RKO (cell line): ENCODE measurements at places on chromosomes 7 and 10.

GRCh38 chr7:100570954-100571828 is 2.5 kb downstream of the SAP25 start:
- DNase-seq, result no peak

DNA sequence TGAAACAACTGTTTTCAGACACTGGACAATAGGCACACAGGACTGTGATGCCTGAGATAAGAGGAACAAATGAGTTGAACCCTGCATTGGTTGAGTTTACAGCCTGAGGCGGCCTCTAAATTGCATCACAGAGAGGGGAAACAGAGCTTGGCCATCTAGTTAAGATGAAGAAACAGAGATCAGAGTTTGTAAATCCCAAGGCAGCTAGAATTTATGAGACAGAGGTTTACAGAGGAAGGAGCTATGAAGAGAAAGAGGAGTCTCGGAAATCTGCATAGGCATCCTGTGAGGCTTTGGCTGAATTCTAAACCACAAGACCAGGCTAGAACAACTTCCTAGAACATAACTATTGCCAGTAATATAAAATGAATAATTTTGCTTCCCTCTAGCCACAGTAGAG is 41.0 kb upstream of the OIT3 start:
- DNase-seq, result no peak

GRCh38 chr7:105452085-105452484 is 63.4 kb upstream of the SRPK2 start:
- no peak for DNase-seq

DNA sequence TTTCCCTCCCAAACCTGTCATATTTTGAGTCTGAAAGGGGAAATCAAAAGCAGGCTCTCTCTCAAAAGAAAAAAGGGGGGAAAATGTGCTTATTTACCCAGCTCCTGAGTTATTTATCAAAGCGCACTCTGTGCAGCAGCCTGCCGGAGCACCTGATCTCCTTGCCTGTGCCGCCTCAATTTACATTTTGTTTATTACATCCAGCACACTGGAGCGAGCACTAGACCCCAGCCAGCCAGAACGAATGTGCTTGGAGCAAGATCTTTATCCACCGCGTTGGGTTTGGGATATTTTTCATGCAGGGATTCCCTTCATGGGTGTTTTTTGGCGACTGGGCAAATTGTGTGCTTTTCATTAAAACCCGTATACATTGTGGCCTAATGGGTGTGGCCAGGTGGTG is 161.9 kb upstream of the INSYN2A start:
- no peak for DNase-seq

- no peak for DNase-seq
Observed at GRCh38 chr10:99685597-99685967, 26.3 kb downstream of the ENTPD7 start.

DNA sequence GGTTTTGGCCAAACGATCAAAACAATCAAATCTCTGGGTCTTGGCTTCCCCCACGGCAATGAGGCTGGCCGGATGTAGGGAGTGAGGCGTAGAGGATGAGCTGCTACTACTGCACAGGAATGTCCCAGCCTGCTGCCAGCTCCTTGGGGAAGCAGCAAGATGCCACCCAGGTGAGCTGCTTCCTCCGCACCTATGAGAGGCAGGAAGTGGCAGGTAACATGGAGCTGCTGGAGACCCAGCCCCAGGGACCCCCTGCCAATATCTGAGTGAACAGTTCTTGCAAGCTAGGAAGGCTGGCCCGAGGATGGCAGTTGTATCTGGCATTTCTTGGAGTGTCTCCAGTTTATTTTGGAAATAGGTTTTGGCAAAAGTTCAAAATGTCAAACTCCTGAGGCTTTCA is 413.5 kb downstream of the DNAJB6 start:
- DNase-seq, result no peak

DNA sequence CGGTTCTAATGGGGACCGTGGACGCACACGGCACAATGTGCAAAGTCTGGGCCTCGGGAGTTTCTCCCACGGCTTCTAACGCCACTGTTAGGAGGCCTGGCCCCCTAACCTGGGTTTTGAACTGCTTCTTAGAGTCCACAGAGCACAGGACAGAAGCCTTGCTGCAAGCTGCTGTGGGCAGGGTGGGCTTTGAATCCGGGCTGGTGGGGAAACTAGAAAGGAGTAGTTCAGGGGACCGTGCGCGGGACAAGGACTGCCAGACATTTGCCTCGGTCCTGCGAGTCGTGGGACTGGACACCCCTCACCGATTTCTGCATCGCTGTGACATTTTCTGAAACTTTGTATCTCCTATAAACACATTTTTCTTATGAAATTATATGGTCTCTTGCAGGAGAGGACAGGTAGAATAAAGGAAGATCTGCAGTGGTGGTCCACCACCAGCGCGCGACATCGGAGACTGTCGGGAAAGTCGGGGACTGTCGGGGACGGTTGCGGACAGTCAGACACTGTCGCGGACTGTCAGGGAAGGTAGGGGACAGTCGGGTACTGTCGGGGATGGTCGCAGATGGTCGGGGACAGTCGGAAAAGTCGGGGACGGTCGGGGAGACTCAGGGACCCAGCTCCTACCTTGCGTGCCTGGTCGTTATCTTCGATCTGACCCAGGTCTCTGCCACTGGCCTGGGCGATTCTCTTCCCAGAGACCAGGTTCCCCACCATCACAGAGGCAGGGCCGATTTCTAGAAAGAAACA is 222.1 kb downstream of the ZMYND11 start:
- no peak for DNase-seq

GRCh38 chr10:69879634-69880257 is 78.0 kb downstream of the COL13A1 start:
- no peak for DNase-seq

DNA sequence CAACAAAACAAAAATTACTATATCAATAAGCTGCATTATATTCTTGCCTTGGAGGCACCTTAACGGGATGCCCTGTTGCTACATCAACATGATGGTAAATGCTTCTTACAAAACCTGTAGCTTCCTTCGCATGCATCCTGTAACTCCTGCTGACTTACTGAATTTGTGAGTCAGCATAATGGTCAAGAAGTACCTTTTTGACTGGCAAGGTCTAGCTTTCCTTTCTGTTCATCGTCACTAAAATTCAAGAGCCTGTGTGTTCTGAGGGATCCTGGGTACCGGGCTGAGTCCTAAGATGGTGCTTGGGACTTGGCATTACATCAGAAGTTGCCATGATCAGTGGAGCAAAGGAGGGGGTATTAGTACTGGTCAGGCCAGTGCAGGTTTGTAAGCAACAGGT is 4.9 kb downstream of the PFKFB3 start:
- no peak for DNase-seq

- DNase-seq, result no peak
Observed at GRCh38 chr10:77638321-77639101, 903 bp upstream of the KCNMA1 start.

DNA sequence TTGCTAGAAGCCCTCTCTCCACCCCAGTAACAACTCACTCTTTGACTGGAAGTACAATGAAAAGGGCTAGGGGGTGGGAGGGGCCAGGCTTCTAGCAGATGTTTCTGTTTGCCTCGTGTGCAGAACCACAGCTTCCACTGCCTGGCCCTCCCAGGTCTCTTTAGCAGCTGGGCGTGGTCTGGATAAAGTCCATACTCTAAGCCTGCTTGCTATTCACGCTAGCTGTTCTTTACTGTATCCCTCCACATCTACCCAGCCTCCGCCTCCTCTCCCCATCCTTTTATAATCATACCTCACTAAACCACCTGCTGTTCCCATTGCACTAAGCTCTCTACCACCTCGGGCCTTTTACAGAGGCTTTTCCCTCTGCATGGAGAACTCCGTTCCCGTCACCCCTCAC is 288.8 kb downstream of the CAMK1D start:
- DNase-seq, result no peak

- DNase-seq, result no peak
Observed at GRCh38 chr7:151307536-151307935, 34.1 kb upstream of the NUB1 start.

DNA sequence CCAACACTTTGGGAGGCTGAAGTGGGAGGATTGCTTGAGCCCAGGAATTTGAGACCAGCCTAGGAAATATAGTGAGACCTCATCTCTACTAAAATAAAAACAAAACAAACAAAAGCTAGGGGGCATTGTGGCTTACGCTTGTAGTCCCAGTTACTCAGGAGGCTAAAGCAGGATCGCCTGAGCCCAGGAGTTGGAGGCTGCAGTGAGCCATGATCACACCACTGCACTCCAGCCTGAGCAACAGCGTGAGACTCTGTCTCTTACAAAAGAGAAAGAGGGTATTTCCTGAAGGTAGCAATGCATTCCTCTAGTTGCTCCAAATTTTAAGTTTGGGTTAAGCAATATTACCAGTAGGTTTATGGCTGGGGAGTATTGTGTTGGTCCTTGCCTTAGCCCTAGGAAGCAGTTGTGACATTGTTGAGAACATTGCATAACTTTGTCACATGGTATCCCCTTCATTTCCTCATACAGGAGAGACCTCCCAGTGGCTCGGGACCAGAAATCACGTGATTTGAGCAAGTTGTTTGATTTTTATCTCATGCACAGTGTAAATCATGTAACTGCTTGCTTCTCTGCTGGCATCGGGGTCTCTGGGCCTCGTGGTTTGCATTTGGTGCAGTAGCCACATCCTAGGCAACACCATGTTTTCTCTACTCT is 23.3 kb upstream of the SMARCD3 start:
- no peak for DNase-seq

DNA sequence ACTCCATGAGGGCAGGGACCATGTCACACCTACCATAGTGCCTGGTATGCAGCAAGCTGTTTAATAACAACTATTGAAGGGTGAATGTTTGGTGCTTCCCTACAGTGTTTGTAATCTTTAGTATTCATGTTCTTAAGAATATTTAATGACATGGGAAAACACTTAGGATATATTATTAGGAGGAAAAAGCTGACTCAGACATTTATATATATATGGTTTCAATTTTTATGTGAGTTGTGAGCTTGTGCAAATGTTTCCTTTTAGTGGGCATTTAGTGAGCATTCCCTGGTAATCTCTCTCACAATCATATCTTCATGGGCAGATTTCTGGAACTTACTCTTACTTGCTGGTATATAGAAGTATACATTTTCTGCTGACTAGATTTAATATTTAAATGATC is 359.1 kb downstream of the EXOC4 start:
- no peak for DNase-seq

DNA sequence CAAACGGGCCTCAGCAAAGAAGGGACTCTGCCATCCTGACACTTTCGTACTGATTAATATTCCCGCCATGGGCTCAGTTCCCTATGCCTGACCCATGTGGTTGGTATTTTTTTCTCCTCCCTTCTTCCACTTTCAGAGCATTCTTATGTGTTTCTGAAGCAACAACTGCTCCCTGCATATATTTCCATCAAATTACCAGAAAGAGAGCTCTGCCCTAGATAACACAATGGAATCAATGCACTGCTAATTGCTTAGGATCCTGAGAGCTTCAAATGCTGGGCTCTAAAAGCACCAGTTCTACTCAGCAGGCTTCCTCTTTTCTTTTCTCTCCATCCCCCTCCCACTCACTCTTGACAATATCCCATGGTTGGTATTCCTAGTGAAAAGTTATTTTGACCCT is 5.3 kb downstream of the TECTB start:
- no peak for DNase-seq

DNA sequence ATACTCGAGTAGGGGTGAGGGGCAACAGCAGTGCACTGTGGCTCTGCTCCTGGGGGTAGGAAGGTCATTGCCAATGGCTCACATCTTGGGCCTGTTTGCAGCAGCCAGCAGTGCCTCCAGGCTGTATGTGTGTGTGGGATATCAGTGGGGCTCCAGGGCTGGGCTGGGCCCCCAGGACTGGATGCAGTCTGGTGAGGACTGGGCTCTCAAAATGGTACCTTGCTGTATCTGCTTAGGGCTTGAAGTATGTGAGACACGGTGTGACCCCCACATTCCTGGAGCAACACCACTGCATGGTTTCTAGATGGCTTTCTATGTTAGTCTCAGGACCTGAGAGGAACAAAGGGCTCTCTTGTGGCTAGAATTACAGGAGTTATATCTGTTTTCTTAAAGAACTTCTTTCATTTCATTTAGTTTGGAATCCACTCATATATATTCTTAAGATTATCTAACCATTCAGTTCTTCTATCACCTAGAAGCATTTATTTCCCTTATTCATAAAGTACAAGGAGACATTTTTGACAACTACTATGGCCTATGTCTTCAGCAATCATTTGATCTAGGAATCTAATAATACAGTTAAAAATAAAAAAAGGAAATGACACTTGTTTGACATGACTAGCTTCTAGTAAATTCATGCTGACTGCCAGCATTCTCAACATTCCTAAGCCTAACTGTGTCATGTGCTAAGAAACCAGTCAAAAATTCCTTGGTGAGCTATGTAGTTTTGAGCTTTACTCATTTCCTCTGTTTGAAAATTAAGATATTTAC is 443.2 kb upstream of the SEMA3A start:
- peak; percentile 98 for DNase-seq

DNA sequence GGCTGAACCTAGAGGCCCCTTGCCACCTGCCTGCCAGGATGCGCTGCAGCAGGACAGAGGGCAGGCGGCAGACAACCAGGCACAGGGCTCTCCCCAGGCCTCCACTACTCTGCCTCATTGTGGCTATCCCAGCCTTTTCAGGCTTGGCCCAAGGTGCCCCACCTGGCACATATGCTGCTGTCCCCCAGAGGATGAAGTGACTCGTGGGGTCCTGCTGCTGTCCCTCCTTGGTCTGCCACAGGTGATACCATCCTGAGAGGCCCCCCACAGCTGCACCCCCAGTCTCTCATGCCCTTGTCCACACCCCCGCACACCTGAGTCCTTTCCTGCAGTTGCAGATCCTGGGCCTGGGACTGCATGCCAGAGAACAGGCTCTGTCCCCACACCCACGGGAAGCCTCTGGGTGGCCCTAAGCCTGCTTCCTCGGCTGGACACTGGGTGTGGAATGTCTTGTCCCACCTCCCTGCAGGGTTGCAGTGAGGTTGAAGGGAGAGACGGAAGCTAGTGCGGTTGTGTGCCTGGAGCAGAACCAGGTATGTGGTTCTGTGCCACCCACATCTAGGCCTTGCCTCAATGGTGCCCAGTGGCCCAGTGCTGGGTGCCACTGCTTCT is 55.3 kb downstream of the RASGEF1A start:
- DNase-seq, result no peak

- no peak for DNase-seq
Observed at GRCh38 chr7:156993021-156993924, 17.2 kb downstream of the MNX1 start.

DNA sequence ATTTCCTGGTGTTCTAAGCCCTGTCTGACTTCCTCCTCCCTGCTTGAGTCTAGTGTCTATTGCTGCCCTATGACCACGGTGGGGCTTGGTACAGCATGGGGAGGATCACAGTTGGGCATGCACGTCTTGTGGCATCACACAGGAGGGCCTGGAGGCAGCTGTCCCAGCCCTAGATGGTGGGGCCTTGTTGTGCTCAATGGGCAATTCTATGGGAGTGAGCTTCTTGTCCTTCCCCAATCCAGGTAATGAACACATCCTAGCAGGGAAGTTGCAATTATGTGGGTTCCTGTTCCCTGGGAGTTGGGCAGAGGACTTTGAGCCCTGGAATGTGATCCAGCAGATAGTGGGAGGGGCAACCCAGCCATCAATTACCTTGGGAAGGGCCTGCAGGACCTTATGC is 10.8 kb upstream of the FAM3C start:
- DNase-seq, result no peak

GRCh38 chr7:112212571-112212970 is 6.1 kb downstream of the ZNF277 start:
- DNase-seq, result no peak
